ENCODE measurements at places on chromosomes 2 and 18.

DNA sequence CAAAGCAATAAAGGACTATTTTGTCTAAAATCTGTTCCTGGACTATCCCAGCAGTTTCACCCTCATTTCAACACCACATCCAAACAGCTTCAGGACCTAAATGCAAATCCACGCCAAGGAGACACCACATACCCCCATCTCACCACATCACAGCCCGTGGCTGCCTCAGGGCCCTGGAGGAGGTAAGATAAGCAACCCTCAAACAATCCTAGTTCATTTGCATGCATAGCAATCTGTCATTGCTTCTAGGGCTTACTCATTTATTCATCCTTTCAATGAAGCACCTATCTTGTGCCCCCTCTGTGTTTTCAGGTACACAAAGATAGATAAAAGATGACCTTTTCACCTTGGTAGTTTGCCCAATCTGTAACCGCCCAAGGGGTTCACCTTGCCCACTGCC lies 86.5 kb downstream of the VSNL1 start:
- DNase-seq, result no peak

- no peak for DNase-seq
Measured at GRCh38 chr2:2536416-2537056, 205.5 kb upstream of the MYT1L start.

- DNase-seq, result peak; percentile 15
Measured at GRCh38 chr18:68083131-68083530, 566.6 kb upstream of the DSEL start.

- DNase-seq, result no peak
Measured at GRCh38 chr2:204265681-204266181, 279.5 kb upstream of the PARD3B start.

GRCh38 chr2:33188799-33189198 lies 242.0 kb downstream of the LTBP1 start:
- DNase-seq, result no peak

GRCh38 chr2:190759749-190760213 lies 110.9 kb downstream of the NAB1 start:
- peak; percentile 66 for DNase-seq

DNA sequence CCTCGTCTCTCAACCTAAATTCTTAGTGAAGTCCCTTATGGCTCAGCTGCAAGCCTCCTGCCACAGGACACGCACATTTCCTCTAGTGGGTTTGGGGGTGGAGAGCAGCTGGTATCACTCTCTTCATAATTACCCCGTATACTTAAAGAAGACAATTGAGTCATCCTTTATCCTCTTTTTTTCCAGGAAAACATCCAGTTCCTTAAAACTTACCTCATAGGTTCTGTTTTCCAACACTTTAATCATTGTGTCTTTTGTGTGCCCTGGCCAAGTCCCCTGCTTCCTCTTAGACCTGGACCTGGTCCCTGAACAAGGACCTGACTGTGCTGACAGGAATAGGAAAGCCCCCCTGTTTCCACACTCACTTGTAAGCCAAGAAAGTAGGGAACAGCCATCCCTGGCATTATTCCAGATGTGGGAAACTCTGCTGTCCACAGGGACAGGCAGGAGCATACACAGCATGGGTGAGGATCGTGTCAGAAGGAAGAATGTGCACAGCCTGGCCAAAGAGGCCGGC lies 42.3 kb upstream of the MYO1B start:
- no peak for DNase-seq

DNA sequence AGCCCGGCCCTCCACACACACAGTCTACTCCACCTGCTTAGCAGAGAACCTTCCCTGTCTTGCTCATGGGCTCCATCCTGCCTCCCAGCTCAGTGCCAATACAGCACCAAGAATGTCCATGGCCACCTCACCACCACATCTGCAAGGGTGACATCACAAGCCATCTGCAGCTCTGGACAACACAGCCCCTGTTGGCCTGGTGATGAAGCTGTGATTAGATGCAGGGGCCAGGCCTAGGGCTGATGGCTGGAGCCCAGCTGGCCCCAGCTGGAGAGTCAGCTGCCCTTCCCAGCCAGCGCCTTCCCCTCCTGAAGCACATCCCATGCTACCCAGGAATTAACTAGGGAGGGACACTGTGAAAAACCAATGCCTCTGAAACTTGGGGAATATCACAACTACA lies 91.1 kb downstream of the TTC32 start:
- no peak for DNase-seq

DNA sequence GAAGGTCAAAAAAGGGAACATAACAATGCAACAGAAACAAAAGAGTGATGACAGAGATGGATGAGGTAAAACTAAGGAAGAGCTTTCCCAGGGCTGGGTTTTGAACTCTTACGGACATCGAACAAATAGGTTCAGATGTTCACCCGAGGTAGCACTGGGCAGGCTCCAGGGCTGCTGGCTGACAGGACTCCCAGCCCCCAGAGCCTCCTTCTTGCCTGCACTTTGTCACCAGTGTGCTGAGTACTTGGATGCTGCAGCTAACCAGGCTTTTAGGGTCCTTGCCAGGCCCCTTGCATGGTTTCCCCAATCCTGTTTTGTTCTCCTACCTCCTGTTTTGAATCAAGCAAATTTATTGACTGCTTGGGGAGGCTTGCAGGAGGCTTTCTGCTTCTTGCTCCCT lies 322.9 kb downstream of the DYSF start:
- DNase-seq, result no peak

GRCh38 chr2:102037681-102038080 lies 45.9 kb downstream of the IL1R2 start:
- no peak for DNase-seq

- peak; percentile 9 for DNase-seq
Measured at GRCh38 chr18:33914399-33914798, 310.3 kb downstream of the NOL4 start.

GRCh38 chr18:69250305-69251151 lies 150.2 kb upstream of the DOK6 start:
- DNase-seq, result no peak

DNA sequence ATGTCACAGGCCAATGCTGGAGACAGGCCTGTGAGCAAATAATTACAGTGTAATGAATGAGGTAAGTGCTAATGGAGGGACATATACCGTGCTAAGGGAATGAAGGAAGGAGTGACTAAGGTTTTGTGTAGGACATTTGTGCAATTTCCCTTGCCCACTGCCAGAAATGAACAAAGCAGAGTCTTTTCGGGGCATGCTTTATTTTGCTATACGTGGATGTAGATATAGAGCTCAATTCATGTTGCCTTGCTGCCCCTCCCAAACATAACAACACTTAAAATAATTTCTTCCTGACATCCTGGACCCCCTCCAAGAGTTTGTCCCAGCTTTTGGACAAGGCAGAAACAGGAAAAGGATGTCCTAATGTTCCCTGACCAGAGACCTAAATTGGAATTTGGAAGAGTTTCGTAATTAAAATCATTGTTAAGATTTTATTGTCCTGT lies 23.7 kb upstream of the CD28 start:
- DNase-seq, result no peak

- no peak for DNase-seq
Measured at GRCh38 chr2:118535171-118535817, 312.2 kb downstream of the EN1 start.

- DNase-seq, result no peak
Measured at GRCh38 chr18:213966-214365, 53.9 kb downstream of the THOC1 start.

DNA sequence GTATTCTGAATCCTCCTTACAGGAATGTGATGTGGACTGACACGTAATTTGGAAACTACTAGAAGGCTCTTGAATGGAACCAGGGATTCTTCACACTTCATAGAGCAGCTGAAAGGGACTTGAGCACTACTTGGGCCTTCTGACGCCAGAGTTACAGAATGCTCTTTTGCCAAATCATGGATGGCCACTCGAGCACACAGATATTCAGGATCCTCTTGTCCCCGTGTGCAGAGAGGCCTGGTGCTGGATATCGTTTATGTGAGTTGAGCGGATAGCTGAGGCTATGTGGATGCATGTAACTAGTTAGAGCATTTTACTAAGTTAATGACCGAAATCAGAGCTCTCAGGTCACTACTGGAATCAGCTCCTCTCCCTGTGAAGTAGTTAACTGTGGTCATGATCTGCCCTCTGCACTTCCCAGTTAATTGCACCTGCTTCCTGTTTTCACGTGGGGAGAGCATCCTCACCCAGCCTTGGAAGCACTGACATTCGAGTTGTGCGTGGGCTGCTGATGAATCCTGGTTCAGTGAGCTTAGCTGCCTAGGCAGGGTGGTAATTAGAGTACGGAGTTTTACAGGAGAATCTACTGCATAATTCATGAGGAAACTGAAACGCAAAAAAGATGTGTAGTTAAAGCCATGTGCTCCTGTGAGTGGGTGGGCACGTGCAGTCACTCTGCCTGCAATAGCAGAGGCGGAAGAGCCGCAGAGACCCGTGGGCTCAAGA lies 5.2 kb upstream of the TPO start:
- no peak for DNase-seq

- DNase-seq, result no peak
Measured at GRCh38 chr2:238009563-238009962, 42.7 kb downstream of the UBE2F start.

DNA sequence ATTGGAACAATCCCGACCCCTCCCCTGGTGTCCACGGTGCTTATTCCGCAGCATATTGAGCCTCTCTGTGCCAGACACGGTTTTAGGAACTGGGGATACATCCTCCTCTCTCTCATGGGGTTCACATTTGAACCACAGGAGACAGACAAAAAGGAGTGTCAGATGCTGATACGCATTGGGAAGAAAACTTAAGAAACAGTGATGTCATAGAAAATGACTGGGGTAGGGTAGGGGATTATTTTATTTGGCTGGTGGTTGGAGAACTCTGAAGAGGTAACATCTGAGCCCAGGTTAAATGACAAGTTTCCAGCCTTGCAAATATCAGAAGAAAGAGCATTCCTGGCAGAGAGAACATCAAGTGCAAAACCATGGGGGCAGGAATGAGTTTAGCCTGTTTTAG lies 344.5 kb downstream of the DPP10 start:
- DNase-seq, result no peak

DNA sequence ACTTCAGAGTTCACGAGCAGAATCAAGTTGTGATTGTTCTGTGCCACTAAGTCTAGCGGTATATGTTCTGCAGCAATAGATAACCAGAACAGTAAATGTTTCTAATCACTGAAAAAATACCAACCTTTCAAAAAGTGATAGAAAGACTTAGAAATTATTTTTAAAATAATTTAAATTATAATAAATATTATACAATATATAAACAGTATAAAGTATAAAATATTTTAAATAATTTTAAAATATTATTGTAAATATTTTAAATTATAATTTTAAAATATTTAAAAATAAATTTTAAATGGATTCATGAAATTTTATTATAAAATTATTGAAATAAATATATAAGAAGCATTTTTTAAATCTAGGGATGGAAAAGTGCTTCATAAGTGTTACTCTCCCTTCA lies 126.3 kb upstream of the ID2 start:
- no peak for DNase-seq

DNA sequence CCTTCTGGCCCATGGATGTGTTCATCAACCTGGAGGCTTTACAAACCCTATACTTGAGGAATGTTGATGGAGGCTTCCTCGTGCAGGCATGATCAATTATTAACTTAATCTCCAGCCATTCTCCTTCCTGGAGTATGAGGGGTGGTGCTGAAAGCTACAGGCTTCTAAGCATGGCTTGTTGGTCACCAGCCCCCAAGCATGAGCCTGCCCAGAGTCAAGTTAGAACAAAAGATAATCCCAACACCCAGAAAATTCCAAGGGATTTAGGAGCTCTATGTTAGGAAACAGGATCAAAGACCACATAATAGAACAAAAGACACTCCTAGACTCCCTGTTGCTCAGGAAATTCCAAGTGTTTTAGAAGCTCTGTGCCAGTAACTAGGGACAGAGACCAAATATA lies 63.1 kb downstream of the FAM171B start:
- peak; percentile 16 for DNase-seq

DNA sequence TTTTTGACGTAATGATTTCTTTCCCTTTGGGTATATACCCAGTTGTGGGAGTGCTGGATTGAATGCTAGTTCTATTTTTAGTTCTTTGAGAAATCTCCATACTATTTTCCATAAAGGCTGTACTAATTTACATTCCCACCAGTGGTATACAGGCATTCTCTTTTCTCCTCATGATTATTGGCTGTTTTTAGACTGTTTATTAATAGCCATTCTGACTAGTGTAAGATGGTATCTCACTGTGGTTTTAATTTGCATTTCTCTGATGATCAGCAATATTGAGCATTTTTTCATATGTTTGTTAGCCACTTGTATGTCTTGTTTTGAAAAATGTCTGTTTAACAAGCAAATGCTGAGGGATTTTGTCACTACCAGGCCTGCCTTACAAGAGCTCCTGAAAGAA lies 9.2 kb upstream of the CD28 start:
- DNase-seq, result no peak

DNA sequence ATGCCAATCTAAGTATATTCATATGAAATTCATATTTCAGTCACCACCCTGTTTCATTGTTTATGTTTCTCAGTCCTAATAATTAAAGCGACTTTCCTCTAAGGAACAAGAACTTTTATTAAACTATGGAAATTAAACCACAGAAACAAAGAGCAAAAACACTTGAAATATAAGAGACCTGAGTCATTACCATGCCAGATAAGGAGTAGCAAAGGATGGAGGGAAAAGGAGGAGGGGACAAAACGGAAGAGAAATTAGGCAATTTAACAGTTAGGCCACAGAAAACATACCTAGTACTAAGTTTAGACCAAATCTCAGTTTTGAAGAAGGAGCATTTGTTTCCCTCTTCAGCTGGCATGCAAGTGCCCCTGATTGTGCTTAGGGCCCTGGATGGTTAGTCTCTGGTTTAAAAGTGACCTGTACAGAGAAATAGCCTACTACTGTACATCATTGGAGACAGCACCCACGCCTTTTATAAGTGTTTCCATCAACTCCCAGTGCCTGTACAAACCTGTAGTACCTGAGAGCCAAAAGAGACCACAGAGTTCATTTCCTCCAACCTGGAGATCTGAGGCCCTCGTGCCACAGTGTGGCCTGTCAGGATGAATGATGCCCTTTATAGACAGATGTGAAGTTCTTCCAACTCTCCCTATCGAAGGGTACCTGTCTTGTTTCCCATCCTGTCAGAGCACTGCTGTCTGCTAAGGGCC lies 74.5 kb downstream of the SPATS2L start:
- DNase-seq, result no peak
